ENCODE measurements at places on chromosomes 3 and 15. TPM values are rescaled to one million over a fixed set of nuclear protein-coding genes. Genes with fewer than 3 reads are reported as not detected.
A peak's percentile ranks its signal among the peaks of the same experiment; 100 is the strongest.

NME9 gene
- not detected for total RNA-seq

UPK1B gene
- not detected for total RNA-seq

SNX33 gene
- 12.4 TPM for total RNA-seq

TMEM158 gene
- total RNA-seq: 0.48 TPM

ECE2 gene
- not detected for total RNA-seq

OXTR gene
- total RNA-seq: 0.54 TPM

EPHB3 gene
- total RNA-seq: 2.2 TPM

PAQR9 gene
- 10.6 TPM for total RNA-seq

LMOD3 gene
- 148 TPM for total RNA-seq

GOLGA6L10 gene
- total RNA-seq: 0.11 TPM

GOLGA8O gene
- 1.5 TPM for total RNA-seq

- DNase-seq: no peak
These were observed 12.9 kb upstream of the TXNRD3 start for GRCh38 chr3:126667631-126668449.

GRCh38 chr15:45641999-45642932 is 7.4 kb downstream of the SQOR start:
- no peak for DNase-seq

- peak; percentile 44 for DNase-seq
These were observed 1077.0 kb downstream of the ROBO2 start for GRCh38 chr3:78116874-78117273.

DNA sequence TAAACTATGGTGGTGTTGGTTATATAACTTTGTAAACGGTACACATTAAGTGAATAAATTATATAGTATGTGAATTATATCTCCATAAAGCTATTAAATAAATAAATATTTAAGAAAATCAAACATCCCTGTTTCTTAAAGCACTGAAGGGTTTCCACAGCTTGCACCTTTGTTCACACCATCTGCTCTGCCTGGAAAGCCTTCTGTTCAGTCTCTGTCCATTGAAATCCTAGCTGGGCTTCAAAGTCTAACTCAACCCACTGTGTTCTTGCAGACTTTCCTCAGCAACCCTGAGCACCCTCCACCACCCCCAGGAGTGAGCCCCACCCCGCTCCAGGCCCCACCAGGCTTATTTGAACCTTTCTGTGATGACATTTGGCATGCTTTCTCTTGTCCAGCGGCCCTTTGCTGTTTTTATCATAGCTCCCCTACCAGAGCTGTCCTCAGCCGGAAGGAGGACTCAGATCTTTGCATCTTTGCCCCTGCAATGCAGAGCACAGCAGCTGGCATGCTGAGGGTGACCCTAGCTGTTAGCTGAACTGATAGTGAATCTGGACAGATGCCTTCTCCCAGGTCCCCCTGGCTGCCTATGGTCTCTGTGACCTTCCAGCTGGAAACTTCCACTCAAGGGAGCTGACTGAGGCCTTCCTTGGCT is 105.2 kb downstream of the DAPK2 start:
- DNase-seq: no peak

DNA sequence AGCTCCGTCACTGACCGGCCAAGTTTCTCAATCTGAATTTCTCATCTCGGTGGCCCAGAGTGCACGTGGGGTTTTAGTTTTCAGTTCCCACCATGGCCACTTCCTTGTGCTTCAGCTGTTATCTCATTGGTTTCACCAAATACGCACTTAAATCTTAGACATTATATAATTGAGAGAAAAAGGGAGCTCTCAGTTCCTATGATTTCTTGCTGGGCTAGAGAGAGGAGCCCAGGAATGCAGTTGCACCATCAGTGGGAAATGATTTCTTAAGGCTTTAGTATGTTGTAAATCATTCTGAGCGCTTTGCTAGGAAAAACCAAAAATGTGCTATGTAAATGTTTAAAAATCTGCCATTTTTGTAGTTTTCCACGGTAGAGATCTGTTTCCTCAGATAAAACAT is 53.2 kb downstream of the OXNAD1 start:
- no peak for DNase-seq

GRCh38 chr3:129289201-129289921 is 10.7 kb downstream of the HMCES start:
- no peak for DNase-seq

DNA sequence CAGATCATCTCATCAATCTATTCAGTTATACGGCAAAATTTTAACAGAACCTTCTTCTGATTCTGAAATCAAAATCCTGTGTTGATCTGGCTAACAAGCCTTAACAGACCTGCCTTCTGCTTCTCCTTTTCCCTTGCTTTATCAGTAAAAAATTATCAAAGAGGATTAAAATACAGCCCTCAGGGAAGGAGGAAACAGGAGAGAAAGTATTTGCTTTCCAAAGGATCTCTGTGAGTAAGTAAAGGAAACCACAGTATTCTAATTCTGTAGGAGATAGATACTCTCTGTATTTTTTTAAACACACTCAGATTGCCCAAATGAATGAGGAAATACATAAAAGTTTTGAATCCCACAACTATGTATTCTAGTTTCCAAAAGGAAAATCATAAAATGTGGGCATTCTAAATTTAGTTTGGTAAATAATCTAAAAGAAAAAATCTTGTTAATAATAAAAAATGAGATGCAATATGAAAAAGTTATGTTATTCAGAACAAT is 221.8 kb downstream of the ZIC1 start:
- no peak for DNase-seq

DNA sequence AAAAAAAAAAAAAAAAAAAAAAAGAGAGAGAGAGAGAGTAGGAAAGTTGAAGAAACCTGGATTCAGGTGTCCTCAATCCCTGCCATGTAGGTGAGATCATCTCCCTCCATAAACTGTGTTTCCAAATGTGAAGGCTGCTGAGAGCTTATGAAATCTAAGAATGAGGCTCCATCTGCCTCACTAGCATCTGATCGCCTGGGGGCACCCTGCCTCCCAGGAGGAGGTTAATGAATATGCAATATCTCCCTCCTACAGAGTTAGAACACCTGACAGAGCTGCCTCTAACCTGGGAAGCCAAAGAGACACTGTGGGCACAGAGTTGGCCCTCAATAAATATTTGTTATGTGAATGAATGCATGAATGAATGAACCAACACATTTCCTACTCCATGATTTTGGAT is 23.8 kb upstream of the ZNF148 start:
- DNase-seq: no peak

DNA sequence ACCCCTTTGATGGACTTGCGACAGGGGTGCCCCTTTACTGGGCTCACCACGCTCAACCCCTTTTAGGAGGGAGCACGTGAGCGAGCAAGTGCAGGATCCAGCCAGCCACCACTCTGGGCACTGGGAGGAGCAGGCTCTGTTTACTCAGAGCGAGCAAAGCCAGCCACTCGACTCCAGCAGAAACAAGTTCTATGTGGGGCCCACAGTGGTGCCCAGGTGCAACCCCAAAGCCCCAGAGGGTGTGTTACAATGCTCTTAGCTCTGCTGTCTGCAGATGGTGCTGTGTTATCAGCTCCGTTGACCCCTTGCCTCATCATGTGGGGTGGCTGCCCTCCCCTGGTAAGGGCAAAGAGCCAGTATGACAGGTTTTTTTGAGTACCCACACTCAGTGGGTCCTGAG is 120.3 kb upstream of the SUCLG2 start:
- no peak for DNase-seq

GRCh38 chr3:71269906-71270305 is 313.6 kb downstream of the FOXP1 start:
- no peak for DNase-seq

DNA sequence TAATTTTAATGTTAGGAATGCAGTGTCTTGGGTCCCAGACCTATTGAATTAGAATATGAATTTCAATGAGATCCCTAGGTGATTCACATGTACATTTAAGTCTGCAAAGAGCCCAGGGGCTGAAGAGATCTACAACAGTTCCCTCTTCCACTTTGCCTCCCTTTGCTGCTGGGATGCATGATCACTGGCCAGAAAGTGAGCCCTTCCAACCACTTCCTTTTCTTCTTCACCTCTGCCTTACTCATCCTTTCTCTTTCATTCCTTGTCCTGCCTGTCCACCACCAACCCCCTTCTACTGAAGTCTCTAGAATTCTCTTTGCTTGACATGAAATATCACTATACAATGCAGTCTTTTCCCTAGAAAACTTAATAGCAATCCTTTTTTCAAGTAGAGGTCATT is 222.4 kb upstream of the LRIG1 start:
- DNase-seq: no peak

DNA sequence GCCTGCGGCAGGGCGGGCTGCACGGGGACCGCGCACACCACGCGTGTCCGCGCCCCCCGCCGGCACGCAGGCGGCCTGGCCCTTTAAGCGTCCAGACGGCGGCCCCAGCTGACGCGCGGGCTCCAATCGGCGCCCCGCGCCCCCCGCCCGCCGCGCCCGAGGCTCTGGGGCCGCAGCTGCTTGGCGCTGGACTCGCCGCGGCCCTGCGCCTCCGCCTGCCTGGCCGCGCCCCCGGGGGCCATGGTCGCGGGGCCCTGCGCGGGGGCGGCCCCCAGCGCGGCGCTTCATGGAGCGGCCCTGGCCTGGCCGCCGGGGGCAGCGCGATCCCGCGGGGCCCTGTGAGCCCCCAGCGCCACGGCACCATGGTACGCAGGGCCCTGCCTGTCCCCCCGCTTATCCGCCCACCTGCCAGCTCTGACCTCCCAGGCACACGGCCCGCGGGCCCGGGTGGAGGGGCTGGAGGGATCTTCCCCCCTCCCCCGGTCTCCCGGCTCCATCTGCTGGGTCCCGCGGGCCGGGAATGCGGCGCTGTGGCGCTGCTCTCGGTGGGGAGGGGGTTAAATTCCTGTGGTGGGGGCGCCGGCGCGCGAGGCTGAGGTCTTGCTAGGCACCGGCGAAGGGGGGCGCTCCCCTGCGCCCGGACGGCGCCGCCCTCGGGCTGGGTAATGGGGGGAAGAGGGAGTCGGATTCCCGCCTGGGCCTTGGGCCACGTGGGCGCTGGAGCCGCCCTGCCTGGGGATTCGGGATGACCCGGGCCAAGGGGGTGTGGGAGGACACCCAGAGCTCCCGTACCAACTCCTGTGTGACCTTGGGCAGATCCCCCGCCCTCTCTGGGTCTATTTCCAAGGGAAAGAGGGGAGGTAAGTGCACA is 1.1 kb downstream of the ZBTB47 start:
- peak; percentile 74 for DNase-seq

DNA sequence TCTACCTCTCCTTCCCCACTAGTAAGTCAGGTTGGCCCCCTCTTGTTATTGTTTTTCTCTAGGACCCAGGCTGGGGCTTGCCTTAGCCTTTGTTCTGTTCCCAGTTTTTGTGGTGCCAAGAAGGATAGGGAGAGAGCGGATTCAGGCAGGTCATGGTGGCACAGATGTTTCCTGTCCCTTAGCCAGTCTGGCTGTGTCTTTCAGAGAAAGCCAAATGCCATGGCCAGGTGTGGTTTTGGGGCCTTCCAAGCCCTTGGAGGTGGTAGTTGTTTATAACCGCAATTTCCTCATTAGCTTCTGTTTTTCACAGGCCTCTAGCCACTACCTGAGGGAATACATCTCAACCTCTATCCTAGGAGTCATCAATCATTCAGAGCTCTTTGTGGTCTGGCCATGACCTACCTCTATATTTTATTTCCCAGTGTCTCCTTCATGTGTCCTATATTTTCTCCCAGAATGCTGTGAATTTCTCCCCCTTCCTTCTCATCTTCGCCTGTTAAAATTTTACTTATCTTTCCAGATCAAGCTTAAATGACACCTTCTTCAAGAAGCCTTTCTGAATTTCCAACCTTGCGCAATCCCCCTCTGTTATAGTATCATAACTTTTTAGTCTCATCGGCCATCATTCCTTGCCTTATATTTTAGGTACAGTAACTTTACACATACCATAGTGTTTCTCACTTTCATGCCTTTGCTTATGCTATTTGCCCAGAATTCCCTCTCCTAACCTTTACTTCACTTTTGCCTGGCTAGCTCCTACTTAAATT is 38.2 kb downstream of the TIMP4 start:
- DNase-seq: no peak

GRCh38 chr3:8345398-8345797 is 156.2 kb upstream of the LMCD1 start:
- DNase-seq: no peak

GRCh38 chr3:106829206-106829605 is 548.0 kb upstream of the CCDC54 start:
- no peak for DNase-seq

DNA sequence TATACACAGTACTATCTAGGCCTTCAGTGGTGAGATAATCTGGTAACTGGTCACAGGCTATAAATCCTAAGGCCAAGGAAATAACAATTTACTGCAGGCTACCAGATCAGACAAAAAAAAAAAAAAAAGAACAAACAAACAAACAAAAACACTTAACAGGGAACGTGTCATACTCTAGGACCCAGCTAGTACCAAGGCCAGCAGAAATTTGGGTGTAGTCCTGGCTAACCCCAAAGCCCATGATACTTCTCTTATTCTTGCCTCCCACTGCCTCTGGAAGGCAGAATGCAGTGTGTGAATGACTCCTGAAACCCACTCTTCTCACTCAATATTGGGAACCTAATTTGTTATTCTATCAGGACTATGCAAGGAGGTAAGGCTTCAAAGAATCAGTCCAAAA is 53.7 kb upstream of the ST3GAL6 start:
- DNase-seq: no peak

DNA sequence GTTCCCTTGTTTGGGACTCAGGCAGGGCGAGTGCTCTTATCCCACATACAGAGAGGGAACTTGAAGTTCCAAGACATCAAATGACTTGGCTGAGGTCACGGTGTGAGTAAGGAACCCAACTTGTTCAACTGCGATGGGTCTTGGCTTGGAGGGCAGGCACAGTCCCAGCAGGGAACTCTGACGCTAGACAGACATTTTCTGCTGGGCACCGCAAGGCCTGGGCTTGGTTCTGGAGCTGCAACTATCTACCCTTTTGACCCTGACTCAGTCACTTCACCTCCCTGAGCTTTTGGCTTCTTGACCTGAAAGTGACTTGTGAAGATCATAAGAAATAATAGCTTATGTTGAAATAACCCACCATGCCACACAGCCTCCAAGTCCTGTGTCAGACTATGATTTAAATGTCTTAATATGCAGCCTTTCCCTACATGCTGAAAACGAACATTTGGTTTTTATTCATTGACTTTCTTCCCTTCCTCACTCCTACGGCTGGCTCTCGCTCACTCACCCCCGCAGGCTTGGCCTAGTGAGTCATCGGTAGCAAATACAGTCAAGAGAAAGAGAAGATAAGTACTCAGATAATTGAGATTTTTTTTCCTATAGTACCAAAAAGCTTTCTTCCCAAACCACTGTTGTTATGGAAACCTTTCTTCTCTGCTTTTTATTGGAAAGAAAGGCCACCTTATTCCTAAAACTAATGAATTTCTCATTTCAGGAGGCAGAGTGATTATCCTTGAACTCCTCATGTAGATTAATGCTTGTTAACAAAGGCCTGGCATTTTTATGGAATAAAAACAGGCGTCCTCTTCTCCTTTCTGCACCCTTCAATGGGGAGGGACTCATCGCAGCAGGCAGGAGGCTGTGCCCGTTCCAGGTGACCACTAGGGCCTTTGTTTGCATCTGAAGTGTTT is 178.4 kb downstream of the ATP10A start:
- DNase-seq: peak; percentile 64

GRCh38 chr3:149016669-149017541 is 25.6 kb downstream of the GYG1 start:
- DNase-seq: no peak

- DNase-seq: no peak
These were observed 84.1 kb upstream of the TRIM42 start for GRCh38 chr3:140593766-140594165.

Measured in Right ventricle myocardium superior (tissue), 1 donor.